ENCODE measurements at places on chromosomes 4 and X. TPM values are rescaled to one million over a fixed set of nuclear protein-coding genes. Genes with fewer than 3 reads are reported as not detected.

DNA sequence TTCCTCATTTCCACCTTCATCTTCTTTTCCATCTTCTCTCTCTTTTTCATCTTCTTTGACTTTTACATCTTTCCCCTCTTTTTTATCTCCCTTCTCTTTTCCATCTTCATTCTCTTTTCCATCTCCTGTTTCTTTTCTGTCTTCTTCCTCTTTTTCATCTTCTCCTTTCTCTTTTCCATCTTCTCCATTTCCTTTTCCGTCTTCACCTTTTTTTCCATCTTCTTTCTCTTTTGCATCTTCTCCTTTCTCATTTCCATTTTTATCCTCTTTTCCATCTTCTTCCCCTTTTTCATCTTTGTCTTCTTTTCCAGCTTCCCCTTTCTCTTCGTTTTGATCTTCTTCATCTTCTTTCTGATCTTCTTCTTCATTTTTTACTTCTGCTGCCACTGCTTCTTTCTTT lies 87.0 kb downstream of the HMGN5 start:
- no peak for DNase-seq

DNA sequence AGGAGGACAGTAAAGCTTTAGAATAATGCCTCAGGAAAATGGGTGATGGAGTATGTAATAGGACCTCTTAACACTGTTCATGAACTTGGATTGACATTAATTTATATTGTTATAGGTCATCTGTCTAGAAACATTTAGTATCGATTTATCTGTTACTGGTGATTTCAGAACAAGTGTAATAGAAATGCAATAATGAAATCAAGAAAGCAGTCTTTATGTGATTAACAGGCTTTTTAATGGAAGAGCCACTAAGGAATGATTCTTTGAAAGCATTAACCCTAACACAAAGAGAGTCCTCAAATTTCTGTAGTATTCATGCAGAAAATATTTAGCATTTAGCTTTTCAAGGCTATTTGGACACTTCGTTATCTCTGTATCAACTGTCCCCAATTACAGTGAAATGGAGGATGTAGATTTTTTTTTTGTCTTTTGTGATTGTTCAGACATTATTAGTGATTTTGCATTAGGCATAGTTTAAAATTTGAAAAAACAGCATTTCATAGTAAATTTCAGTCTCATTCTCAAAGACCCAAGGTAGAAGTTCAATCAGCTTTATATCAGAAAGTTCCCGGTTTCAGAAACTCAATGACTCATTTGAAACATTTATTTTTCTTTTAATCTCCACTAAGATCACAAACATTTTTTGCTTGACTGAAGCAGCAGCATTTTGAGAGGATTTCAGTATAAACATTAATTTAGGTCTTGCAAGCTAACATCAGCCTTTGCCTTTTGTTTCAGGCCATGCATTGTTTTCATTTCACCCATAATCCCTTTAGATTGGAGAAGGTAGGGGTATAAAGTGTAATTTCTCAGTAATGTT lies 56.3 kb downstream of the AGTR2 start:
- no peak for DNase-seq

- DNase-seq: no peak
Observed at GRCh38 chrX:102988517-102988916, 51.4 kb downstream of the RAB40AL start.

- DNase-seq: no peak
Observed at GRCh38 chr4:183348706-183349659, 26.8 kb upstream of the CLDN24 start.

Gene LRIT3
- total RNA-seq: 0.32 TPM

DNA sequence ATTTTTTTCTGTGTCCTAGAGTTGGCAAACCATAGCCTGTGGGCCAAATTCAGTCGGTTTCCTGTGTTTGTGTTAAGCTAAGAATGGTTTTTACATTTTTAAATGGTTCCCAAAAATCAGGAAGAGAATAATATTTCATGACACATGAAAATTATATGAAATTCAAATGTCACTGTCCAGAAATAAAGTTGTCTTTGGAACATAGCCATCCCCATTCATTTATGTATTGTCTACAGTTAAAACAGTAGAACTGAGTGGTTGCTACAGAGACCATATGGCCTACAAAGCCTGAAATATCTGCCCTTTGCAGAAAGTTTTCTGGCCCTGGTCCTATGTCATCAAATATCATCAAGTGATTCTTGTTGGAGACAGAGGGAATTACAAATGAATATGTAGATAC lies 15.5 kb downstream of the FRMPD4 start:
- DNase-seq: no peak

DNA sequence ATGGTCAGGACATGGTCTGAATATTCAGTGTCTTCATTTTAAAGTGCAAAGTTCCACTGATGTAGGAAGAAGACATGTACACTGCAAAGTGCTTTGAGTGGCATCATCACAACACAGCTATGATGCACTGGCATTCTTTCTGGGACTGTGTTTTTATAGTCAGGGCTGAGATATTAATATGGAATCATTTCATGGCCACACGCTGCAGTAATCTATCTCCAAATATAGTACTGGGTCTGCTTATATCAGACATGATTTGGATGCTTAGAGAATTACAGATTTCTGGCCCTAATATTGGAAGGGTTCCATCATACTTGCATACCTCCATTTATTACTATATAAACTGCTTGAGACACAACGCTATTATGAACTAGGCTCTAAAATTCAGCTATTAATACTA lies 1170.9 kb downstream of the NLGN4X start:
- DNase-seq: no peak

GRCh38 chr4:116531870-116532269 lies 553.5 kb downstream of the TRAM1L1 start:
- no peak for DNase-seq

DNA sequence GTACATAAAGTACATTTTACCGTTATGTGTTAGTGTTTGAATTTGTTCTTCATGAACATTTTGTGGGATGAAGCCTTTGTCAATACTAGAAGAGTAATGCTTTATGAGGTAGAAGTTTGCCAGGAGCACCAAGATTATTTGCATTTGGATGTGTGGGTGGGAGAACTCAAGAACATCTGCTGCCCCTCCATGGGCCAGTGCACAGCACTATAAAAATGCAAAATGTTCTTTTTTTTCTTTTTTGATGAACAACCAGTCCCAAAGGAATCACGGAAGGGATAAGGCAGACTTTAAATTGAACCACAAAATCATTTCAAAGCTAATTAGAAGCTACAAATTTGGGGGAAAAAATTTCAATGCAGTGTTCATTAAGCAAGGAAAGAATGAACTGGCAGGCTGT lies 300.3 kb upstream of the NWD2 start:
- DNase-seq: no peak

Gene SOWAHB
- 0.28 TPM for total RNA-seq

DNA sequence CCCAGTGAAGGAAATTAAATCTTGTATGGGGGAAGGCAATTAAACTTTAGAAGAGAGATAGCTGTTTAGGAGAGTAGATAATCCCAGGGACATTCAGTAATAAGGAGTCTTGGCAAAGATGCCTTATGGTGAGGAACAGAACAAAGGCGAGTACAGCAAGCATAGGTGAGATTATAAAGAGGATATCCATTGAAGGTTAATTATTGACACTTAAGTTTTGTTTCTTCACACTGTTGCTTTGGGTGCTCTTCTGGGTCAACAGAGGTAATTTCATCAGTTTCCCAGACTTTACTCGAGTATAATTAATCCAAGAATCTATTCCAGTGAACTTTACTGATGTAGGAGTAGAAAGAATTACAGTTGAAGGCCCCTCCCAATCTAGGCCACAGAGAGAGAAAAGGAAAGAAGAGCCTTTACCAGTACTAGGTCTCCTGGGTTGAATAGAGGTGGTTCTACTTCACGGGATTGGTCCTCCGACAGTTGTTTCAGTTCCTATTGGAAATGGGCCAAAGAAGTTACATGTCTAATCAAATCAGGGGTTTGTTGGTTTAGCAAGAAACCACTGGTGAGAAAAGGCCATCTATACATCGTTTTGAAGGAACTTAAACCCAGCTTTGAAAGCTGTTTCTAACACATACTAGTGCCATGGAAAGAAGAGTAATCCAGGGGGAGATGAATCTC lies 27.2 kb downstream of the EPGN start:
- no peak for DNase-seq

DNA sequence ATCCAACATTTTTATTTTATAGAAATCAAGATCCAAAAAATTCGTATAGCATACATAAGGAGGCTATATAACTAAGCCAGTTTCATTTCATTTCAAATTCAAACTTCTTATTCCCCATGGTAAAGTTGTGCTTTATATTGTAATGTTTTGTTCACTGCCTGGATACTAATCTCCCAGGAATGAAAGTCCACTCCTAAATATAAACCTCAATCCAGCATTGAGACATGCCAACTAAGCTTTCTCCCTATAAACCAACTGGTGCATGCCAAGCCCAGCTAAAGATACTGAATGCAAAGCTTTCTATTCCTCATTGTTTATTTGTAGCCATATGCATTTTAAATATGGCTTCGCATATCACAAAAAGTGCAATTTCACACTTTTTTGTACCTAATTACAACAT lies 63.8 kb upstream of the INPP4B start:
- no peak for DNase-seq

Gene SCML1
- 25.9 TPM for total RNA-seq

GRCh38 chrX:47146936-47147859 lies 2.2 kb downstream of the RBM10 start:
- no peak for DNase-seq

DNA sequence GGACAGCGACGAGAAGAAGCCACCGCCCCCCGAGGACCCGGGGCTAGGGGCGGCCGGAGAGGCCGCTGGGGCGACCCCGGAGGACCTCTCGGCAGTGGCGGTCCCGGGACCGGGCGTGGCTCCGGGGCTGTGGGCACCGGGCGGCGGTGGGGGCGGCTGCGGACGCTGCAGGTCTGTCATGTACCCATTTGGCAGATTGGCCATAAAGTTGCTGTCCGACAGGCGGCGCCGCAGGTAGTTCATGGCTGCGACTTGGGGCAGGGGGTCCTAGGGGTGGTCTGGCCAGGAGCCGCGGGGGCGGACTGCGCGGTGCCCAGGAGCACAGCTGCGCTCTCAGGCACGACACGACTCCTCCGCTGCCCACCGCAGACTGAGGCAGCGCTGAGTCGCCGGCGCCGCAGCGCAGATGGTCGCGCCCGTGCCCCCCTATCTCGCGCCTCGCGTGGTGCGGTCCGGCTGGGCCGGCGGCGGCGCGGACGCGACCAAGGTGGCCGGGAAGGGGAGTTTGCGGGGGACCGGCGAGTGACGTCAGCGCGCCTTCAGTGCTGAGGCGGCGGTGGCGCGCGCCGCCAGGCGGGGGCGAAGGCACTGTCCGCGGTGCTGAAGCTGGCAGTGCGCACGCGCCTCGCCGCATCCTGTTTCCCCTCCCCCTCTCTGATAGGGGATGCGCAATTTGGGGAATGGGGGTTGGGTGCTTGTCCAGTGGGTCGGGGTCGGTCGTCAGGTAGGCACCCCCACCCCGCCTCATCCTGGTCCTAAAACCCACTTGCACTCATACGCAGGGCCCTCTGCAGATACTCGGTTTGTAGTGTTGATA lies at the start of gene SYN1:
TSS of gene SYN1 (minus strand) at position 372 of the 817 bp plus-strand sequence. CDS start at position 243, 129 bp downstream.
- DNase-seq: no peak

GRCh38 chr4:44679060-44679459 lies 840 bp downstream of the GUF1 start:
- no peak for DNase-seq

Gene GAGE1
- not detected for total RNA-seq

DNA sequence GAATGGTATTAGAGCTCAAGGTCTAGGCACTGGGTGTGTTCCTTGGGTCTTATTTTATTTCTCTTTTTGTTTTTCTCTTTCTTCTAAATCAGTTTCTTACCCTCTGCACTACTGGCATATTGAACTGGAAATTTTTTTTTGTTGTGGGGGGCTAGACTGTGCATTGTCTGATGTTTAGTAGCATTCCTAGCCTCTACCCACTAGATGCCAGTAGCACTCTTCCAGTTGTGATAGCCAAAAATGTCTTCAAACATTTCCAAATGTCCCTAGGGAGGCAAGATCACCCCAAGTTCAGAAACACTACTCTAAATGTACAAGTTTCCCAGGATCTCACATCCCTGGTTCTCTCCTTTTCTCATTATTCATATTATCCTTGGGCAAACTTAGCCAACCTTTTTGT lies 69.8 kb upstream of the AMOT start:
- no peak for DNase-seq

- no peak for DNase-seq
Observed at GRCh38 chrX:57445076-57445475, 146.7 kb upstream of the ZXDB start.

DNA sequence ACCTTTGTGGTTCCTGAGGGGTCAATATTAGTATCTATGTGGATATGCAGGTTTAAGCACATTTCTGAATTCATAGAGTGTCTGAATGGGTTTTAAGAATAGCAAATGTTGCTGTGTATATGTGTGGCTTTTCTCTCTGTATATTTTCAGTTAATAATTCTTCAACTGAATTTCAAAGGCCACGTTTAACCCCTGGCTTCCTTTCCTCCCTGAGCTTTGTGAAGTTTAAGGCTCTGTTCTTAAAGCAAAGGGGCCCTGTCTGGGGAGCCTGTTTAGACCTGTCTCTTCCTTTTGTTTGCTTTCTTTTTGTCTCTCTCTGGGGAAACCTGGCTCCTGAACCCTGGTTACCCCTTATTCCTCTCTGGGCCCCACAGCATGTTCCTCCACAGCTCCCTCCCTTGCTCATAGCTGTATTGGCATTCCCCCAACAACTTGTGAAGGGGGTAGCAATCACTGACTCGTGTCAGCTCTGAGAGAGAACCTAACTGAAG lies 139.1 kb downstream of the COL4A6 start:
- DNase-seq: no peak

- DNase-seq: no peak
Observed at GRCh38 chr4:152944666-152945320, 8.7 kb downstream of the FHDC1 start.

DNA sequence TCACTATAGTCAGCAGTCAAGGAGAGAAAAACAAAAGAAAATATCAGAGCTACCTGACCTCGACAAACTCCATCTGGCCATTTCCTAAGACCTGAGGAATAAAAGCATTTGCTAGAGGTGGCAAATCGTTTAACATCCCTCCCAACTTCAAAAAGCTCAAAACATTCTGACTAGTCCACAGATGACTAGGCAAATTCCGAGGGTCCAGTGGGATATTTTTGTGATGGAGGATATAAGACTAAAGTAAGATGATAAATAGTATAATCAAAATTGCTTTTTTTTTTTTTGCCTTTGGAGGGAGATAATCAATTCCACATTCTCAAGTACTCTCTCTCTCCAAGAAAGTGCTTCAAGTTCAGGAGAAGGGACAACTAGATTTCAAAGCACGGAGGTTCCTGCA lies 119.1 kb upstream of the ETNPPL start:
- no peak for DNase-seq

- no peak for DNase-seq
Observed at GRCh38 chrX:32370456-32371205, 840.7 kb downstream of the DMD start.

Gene MAPK10
- 39.2 TPM for total RNA-seq

- no peak for DNase-seq
Observed at GRCh38 chrX:11655282-11656015, 10.3 kb downstream of the ARHGAP6 start.

DNA sequence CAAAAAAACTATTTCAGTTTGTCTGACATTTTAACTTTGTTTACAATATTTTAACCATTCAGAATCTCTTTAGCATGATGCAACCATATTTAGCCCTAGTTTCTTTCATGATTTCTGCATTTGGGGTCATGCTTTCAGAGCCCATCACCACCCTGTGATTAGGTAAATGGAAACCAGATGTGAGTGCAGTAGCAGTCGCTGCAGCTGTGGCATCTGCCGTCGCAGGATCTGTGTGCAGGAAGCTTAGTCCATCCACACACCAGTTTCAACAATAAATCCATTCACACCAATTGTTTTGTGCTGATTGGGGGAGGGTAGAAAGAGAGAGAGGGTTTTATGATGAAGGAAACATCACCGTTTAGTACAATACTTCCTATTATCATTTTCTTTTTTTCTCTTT lies 130.5 kb downstream of the CPEB2 start:
- DNase-seq: no peak

Gene HOPX
- 2.4 TPM for total RNA-seq

Gene ZNF630
- 1.3 TPM for total RNA-seq

Data from omental fat pad (tissue), 4 donors.